ENCODE measurements at places on chromosomes 2 and 18.

- DNase-seq = peak; percentile 69
Measured at GRCh38 chr2:135875491-135876065, 665 bp downstream of the MCM6 start.

DNA sequence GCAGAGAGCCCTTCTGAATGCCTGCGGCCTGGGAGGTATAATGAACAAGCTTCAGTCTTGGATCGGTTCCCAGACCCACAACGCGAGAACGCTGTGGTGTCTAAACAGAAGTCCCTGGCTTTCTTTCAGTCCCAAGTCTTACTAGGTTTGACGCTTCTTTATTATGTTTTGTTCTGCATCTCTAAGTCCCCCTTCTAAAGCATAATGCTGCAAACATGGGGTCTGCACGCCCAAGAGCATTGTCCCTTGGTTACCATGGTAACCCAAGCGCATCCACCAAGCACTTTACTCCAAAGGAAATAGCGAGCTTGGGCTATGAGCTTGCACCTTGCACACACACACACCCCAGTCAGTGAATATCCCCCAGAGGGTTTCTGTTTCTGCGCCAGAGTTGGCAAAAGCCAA lies 193.7 kb downstream of the INO80D start:
- no peak for DNase-seq

DNA sequence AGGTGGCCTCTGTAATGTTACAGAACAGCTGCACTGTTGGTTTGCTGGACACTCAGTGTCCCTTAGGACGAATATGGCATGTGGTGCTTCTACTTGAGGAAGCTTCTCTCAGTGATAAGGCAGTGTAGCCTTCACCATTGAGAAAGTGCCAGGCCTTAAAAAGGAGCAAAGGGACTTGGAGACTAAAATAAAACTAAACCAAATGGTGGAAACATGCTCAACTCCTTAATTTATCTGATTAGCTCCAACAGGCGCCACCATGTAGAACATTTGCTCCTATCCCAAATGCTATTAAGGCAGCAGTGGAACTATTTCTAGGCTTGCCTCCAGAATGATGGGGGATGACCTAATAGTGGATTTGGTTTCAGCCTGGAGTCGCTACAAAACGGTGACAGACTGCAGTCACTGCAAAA lies 77.5 kb upstream of the MYL1 start:
- DNase-seq = no peak

GRCh38 chr2:241321886-241322285 lies 6.2 kb downstream of the SEPTIN2 start:
- DNase-seq = no peak

- DNase-seq = no peak
Measured at GRCh38 chr2:102344397-102344796, 11.2 kb upstream of the IL18R1 start.

GRCh38 chr18:2494921-2495320 lies 76.4 kb downstream of the METTL4 start:
- DNase-seq = no peak

DNA sequence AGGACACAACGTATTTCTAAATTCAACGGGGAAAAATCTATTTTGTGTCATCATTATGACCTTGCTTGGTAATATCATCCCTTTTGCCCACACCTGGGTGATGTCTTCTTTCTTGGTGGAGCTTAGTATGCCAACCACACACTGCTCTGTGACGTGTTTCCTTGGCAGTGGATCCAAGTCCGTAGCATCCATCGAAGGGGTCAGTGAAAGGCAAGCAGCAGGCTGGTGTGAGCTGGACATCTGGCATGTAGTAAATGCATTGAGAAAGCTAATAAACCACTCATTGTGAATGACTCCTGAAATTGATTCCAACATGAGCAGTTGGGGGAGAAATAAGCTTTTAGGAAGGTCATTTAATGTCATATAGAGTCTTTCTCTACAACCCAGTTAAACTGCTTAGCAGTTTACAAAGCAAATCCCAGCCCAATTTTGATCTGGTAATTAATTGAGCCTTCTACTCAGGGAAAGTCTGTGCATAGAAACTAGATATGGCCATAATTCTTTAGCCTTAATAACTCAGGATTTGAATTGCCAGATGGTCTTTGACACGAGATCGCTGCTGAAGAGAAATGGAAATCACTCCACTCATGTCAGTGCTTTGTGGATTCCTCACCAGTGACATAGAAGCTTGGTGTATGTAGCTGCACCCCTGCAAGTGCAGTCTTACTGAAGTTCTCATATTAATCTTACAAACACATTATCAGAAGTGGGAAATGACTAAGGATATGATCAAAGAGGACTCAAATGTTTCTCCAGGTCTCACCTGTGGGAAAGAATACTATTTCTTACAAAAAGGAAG lies 494.8 kb downstream of the CMPK2 start:
- DNase-seq = no peak

DNA sequence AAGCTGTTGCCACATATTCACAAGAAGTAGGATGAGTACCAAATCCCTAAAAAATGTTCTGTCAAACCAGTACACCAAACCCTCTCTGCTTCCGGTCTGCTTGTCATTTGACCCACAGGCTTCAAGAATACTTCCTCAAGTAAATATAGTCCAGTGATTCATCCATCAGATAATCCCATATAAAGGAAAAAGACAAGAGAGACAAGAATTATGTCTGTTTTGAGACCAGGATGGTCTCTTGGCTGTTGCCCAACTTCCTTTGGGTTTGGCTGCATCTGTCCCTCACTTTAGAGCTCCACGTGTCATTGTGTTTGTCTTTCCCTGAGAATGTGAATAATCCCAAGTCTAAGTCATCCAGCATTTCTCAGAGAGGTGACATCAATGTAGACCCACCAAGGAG lies 91.5 kb upstream of the NRP2 start:
- DNase-seq = no peak

GRCh38 chr18:58495207-58495606 lies 133.7 kb downstream of the ALPK2 start:
- DNase-seq = no peak

DNA sequence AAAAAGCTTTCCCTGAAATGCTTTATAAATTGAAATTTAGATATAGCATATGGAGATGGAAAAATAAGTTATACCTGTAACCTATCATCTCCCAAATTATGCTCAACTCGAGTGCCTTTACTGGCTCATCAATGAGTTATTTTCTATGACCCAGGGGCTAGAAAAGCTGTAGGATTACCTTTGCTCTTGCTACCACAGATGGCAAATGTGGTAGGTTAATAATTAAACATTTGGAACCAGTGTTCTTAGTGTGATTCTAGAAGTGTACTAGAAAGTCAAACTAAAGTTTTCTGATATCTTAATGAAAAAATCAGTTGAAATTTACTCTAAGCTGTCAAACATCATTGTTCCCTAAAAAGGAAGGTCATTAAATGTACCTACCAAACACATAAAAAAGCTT lies 22.5 kb downstream of the ALS2 start:
- DNase-seq = no peak

- no peak for DNase-seq
Measured at GRCh38 chr2:946073-946948, 4.3 kb upstream of the SNTG2 start.

DNA sequence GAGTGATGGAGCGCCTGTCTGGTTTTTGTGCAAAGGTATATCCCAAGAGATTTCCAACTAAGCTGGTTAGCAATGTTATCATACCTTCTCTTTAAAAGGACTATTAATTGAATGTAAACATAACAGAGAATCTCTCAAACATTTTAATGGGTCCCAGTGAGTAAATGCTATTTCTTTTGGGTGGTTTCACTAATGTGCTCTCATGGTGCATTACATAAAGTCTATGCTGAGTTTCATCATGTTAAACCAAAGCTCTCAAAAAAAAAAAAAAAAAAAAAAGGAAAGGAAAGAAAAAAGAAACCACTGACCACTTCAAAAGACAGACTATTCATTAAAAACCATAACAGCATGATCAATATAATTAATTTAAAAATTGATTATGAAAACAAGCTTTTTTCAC lies 119.1 kb upstream of the SCN1A start:
- no peak for DNase-seq

DNA sequence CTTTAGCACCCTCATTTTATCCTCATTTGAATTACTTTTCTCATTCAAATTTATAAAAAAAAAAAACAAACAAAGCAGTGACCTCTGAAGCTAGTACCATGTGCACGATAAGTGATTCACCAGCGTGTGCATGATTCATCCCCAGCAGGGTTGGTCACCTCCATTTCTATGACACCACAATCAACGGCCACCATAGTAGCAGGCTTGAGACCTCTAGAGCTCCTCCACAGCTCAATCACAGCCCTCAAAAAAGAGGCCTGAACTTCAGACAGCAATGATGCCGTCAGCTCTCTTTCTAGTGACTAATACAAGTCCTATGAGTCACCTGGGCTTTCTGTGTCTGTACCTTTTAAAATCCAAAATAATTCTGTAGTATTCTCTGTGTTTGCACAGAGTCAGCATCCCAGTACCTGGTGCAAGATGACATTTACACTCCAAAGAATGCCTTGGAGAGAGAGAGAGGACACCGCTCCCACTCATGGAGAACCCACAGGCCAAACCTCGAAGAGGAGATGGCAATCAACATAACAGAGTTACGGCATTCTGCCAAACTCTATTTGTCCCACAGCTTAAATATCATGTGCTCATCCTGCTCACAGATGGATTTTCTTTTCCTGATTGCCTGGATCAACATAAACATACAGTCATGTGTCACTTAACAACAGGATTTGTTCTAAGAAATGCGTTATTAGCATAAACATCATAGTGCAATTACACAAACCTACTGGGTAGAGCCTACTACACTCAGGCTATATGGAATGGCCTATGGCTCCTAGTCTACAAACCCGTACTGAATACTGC lies 58.7 kb downstream of the L3MBTL4 start:
- DNase-seq = no peak

- no peak for DNase-seq
Measured at GRCh38 chr2:237486334-237486818, 675 bp upstream of the MLPH start.

DNA sequence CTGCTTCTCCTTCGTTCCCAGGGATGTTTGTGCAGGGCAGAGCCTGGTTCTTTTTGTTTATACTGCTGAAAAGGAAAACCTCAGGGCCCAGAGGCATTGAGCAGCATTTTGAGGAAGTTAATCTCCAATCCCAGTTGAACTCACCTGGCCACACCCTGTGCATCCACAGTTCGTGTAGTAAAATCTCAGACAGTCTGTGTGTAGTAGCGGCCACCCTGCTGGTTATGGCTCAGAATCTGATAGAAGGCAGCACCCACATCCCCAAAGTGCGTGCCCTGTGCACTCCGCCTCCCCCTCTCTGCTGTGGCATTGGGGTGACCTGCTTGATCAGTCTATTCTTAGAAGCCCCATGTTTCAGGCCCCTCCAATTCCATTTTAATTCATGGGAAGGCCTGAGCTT lies 10.9 kb downstream of the TRIB2 start:
- no peak for DNase-seq

DNA sequence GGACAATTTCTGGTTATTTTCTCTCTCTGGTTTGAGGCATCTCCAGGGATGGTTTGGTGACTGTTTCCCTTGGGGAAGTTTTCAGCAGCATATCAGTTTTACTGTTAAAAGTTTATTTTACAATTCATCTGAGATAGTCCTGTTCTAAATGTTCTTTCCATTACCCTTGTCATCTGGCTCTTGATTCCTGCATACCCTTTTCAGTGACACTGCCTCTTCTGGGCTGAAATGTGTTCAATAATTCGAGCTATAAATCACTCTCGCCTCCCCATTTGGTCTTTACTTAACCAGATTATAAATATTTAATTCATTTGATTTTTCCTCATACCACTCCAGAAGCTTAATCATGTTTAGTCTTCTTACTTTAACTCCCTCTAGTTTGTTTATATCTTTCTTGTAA lies 9.5 kb downstream of the DCC start:
- DNase-seq = no peak

DNA sequence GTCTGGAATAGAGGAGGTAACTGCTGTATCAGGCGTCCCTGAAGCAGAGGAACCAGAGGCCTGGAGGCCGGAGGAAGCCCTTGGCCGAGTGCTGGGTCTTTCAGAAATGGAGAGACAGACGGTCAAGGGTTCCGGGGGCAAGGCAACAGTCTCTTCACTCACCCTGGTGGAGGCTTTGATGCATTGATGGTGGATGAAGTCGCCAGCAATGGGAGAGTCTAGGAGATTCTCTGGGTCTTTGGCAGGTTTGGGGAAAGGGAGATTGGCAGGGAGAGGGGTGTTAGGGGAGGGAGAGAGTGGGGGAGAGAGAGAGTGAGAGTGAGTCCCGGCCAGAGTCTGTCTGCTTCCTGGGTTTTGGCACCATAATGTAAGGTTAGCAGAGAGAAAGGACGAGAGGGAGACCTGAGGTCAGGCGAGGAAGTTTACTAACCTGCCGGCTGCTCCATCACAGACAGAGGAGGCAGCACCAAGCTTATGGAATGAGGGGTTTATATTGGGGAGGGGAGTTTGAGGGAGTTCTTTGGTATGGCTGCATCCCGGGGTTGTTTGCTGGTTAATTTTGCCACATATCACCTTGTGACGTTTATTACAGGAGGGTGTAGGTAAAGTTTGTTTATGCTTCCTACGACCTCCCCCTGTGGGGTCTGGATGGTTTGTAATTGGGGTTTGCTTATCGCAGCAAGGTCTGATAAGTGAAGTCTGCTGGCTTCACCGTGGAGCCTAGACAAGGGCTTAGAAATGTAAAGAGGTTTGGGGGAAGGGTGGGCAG lies 19.6 kb downstream of the COMMD1 start:
- DNase-seq = no peak
